Cerebellar nuclear complex (tissue), 1 donor: ENCODE measurements at places on chromosomes 7 and 10.

GRCh38 chr7:2926896-2927405, 82.8 kb upstream of the GNA12 start:
- DNase-seq, result no peak

DNA sequence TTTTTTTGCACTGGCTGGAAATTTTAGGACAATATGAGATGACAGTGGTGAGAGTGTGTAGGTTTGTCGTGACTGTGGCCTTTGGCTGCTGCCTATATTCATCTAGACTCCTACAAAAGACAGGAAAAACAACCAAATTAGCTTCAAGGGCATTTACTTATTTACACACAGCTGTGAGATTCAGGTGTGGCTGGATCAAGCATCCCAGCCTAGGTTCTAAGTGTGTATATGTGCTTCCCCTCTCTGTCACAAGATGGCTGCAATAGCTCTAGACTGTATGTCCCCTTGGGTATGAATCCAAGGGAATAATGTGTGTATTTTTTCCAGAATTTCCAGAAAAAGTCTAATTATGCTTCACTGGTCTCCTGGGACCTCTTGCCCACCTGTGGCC, 25.5 kb upstream of the INPP5A start:
- DNase-seq, result no peak

DNA sequence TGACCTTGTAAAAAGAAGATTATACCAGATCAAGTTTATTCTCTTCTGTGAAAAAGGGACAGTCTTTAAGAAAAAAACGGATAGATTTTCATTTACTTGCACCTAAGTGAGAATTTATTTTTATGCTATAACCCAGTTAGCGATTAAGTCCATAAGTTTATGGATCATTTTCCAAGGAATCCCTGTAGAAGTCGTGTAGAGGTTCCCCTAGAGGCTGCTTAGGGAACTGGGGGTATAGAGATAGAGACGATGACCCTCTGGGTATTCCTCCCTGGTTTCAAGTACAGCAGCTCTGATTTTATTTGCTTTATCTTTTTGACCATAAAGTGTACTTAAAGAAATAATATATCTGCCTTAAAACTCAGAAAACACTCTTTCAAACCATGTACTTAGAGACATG, 648.4 kb upstream of the LRRTM3 start:
- DNase-seq, result no peak

DNA sequence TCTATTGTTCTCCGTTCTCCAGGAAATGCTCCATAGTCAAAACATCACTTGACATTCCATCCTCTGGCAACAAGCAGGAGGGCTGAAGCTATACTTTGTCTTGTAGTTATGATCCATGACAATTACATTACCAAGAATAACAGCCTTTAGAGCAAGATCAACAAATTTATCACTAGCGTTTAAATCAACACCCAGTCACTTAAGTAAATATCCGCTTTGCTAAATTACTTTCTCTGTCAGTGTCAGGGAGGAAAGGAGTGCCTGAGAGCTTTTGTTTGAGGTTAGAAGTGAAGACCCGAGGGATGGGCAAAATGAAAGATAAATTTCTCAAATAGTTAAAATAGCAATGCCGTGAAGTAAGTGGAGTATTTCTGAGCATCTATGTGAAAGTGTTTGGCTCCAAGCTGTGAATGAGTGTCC, 236.1 kb upstream of the BMPER start:
- no peak for DNase-seq

- no peak for DNase-seq
Observed at GRCh38 chr10:29471544-29471859, 163.3 kb downstream of the SVIL start.

DNA sequence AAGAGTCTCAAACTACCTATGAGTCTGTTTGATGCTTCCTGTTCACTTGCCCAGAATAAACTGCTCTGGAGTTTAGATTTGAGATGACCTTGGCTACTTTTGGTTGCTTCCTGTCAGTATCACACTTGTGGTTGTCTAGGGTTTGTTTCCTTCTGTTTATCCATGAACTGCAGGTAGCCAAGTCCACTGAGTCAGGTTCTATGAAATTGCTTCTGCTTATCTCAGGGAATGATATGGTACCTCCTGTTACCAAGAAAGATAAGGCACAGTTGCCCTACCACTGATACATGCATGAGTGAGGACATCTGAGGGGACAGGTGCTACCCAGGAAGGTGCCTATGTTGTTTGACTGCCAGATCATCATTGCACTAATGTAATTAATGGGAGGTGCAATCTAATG, 15.8 kb upstream of the EEPD1 start:
- DNase-seq, result no peak
